ENCODE measurements at places on chromosomes 3 and 15. TPM values are rescaled to one million over a fixed set of nuclear protein-coding genes. Genes with fewer than 3 reads are reported as not detected.

The UBAP1L gene
- total RNA-seq = 2.3 TPM

The MINAR1 gene
- 0.82 TPM for total RNA-seq

The CRABP1 gene
- total RNA-seq = 21.6 TPM

The ADIPOQ gene
- total RNA-seq = 0.31 TPM

- no peak for DNase-seq
These were observed 10.0 kb upstream of the ST6GAL1 start for GRCh38 chr3:186920301-186920700.

GRCh38 chr3:42600958-42601675 is 631 bp downstream of the NKTR start:
- DNase-seq = peak; percentile 77

- peak; percentile 47 for DNase-seq
These were observed 19.2 kb downstream of the FOXP1 start for GRCh38 chr3:71564361-71564760.

DNA sequence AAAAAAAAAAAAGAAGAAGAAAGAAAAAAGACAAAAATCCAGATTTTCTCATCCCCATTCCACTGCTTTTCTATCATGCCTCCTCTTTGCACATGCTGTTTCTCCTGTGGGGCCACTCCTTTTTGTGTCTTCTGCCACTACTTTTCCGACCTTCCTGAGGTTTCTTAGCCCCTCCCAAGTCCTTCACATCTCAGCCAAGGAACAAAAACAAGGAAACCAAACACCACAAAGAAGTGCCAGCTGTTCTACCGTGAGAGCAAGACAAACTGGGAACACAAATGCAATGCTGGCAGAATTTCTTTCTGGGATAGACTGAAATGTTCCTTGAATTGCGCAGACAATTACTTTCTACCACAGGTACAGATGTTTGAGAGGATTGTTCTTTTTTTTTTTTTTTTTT is 83.2 kb downstream of the MB21D2 start:
- DNase-seq = peak; percentile 53

- peak; percentile 63 for DNase-seq
These were observed 1.5 kb downstream of the DLL4 start for GRCh38 chr15:40930430-40931299.

DNA sequence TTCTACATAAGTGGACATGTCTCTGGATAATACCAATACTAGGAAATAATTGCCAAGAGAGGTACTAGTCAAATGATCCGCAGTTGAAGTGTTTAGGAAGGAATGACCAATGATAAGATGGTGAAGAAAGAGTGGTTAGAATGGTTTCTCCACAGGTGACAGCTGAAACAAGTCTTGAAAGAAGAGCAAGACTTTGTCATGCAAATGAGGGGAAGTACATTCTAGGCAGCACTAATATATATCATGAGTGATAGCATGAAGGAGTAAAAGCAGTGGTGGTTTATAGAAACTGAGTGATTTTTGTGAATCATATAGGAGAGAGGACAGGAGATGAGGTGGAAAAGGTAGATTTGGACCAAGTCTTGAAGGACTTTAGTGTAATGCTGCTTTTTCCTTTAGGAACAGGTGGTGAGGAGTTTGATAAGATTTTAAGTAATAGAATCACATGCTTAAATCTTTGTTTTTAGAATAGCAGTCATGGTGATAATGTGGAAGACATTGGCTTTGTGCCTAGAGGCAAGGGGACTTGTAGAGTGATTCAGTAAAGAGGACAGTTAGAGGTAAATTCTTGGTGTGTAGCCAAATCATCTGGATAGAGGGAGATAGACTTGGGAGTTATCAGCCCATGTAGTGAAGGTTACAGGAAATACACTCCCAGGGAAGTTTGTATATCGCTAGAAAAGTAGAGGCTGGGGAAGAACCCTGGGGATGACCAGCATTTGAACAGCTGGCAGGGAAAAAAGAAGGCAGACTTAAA is 31.9 kb downstream of the SLMAP start:
- DNase-seq = no peak
